IMR-90 (cell line): ENCODE measurements at places on chromosomes 4 and X. TPM values are rescaled to one million over a fixed set of nuclear protein-coding genes. Genes with fewer than 3 reads are reported as not detected.
A peak's percentile ranks its signal among the peaks of the same experiment; 100 is the strongest.

GRCh38 chr4:41571422-41571821 lies 33.5 kb downstream of the LIMCH1 start:
- DNase-seq, result no peak

GRCh38 chrX:276581-277201 lies 4.5 kb upstream of the PLCXD1 start:
- DNase-seq, result peak; percentile 76

RPL10 gene
- 1,582 and 1,900 TPM in 2 replicates for total RNA-seq

DNA sequence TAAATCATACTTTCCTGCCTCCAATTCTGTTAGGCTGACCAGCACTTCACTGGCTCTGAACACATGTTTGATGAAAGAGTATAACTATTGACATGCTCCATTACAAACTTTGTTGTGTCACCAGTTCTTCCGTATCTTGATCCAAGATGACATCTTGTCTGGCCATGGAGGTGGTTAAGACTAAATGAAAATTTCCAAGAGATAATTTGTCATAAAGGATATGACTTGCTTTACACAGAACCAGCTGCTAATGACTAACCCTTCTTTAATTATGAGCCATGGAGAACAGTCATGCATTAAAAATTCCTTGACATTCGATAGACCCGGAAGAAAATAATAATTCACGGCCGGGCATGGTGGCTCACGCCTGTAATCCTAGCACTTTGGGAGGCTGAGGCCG lies 17.7 kb upstream of the N4BP2 start:
- DNase-seq, result peak; percentile 50

KIAA1210 gene
- not detected in 2 replicates for total RNA-seq

DNA sequence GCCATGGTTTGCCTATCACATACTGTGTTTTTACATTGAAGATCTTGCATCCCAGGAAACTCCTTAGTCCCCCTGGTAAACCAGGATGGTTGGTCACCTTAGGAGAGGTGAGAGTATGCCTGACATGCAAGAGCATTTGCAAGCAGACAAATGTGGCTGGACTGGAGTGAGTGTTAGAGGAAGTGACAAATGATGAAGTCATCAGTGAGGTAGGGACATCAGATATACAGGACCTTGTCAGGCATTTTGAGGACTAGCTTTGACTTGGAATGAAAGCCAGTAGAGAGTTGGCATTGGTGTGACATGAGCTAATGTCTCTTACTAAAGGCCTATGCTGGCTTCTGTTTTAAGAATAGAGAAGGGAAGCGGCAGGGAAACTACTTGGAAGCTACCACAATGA lies 124.9 kb downstream of the FRMPD4 start:
- peak; percentile 6 for DNase-seq

- DNase-seq, result peak; percentile 41
Observed at GRCh38 chrX:2679534-2680485, 11.3 kb upstream of the CD99 start.

MSX1 gene
- 1.1 TPM in 2 replicates for total RNA-seq

DNA sequence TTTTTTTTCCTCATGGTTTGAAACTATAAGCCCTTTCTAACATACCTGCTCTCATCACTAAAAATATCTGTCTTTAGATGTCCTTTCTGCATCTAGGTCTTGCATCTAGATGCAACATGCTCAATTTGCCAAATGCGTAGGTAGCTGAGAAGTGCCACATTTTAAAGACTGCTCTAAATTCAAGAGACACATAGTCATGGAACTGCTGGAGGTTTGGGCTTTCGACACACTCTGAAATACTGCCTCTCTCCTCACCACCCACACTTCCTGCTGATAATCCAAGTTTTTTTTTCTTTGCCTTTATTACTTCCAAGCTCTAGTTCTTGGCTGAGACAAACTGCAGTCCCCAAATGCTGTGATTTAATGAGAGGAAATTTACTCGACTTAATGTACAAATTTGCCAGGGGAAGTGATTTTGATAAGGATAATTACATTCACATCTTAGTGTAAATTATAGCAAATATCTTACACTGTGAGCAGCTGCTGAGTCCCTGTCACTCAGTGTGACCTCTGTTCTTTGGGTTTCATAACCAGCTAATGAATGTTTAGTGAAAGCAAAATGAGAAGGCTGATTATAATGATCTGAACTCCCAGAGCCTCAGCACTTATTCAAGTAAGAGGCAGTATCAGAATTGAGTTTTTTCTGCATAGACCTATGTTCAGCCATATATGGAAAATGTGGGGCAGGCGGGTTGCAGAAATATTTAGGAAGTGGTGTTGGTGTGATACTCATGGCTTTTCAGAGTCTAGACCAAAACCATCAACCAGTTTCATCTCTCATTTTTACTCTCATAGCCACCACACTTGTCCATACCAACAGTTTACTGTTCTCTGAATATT lies 31.3 kb downstream of the DRD5 start:
- no peak for DNase-seq

- no peak for DNase-seq
Observed at GRCh38 chr4:83272900-83273299, 11.7 kb downstream of the COQ2 start.

DNA sequence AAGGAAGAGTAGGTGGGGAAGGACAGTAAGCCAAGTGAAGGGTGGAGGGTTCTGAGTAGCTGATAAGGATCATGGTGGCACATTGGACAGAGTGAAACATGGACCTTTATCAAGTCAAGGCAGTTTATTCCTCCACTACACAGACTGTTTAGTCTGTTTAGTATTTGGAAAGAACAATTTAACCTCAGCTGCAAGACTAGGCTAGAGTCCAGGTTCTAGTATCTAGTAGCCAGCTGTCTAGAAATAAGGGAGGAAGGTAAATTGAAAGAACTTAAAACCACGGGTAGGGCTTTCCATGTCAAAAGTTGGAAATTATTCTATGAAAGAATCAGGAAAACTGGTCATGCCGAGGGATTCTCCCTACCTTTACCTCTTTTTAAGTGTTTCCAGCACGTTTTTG lies 140.1 kb upstream of the MED14 start:
- DNase-seq, result peak; percentile 23

- no peak for DNase-seq
Observed at GRCh38 chrX:139720979-139721378, 13.0 kb upstream of the MCF2 start.

GRCh38 chrX:63702556-63702955 lies 82.5 kb downstream of the ARHGEF9 start:
- no peak for DNase-seq

PDGFC gene
- 90.7 and 105 TPM in 2 replicates for total RNA-seq

DNA sequence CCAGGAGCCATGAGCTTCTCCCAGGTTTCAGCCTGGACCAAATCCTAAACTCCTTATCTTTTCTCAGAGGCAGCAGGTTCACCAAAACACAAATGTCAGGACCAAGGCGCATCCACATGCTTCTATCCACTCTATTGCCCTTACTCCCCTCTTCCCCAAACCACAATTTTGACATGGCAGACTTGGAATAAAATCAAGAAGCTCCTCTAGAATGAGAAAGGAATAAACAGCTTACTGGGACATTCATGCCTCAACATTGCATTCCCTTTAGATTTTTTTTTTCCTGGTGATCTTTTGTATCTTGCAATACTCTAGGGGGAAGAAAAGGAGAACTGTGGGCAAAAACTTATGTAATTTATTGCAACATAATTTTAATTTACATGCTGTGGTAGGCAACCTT lies 119.1 kb downstream of the TSPAN5 start:
- DNase-seq, result no peak

EOLA2 gene
- total RNA-seq, result 22.5 and 23.7 TPM in 2 replicates

- no peak for DNase-seq
Observed at GRCh38 chr4:66273110-66273509, 602.8 kb upstream of the EPHA5 start.

GPC4 gene
- 0.54 and 0.56 TPM in 2 replicates for total RNA-seq

- peak; percentile 98 for DNase-seq
Observed at GRCh38 chr4:177485528-177485927, 43.3 kb upstream of the AGA start.

GRCh38 chr4:150419939-150420338 lies 162.0 kb upstream of the MAB21L2 start:
- DNase-seq, result no peak

DNA sequence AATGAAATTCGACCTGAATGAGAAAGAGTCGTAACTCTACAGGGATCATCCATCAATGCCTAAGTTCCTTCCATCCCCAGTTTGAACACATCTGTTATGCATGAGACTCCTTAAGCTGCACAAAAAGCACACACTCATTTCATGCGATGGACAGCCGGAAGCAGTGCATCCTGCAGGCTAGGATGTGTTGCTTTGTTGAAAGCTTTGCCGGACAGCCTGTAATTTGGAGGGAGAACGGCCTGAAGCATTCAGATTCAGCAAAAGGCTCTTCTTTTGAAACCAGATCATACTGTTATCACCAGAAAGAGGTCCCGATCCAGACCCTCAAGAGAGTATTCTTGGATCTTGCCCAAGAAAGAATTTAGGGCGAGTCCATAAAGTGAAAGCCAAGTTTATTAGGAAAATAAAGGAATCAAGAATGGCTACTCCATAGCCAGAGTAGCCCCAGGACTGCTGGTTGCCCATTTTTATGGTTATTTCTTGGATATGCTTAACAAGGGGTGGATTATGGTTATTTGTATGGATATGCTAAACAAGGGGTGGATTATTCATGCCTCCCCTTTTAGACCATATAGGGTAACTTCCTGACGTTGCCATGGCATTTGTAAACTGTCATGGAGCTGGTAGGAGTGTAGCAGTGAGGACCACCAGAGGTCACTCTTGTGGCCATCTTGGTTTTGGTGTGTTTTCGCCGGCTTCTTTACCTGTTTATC lies 48.1 kb upstream of the DHRSX start:
- no peak for DNase-seq

IL15 gene
- total RNA-seq, result 5.2 and 5.8 TPM in 2 replicates

GRCh38 chrX:134883137-134883700 lies 107.6 kb upstream of the SMIM10 start:
- DNase-seq, result no peak

DNA sequence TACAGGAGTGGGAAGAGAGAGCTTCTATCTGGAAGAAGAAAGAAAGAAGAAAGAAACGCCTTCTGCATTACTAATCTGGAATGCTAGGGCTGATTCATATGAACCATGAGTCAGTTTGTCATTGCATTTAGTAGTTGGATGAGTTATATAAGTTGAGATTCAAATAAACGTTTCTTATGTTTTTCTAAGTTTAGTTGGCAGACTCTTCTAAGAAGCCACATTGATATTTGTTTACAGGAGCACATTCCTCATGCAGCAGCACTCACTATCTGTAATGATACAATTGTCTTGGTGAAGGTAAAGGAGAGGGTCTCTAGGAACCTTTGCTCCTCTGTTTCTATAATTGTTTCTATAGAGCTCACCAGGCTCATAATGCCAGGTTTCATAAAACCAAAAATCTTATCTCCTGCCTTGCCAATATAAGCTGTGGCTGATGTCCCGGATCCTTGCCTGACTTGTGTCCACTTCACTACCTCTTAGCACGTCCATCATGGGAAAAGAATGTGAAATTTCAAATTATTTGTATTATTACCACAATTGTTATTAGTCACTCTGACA lies 39.5 kb downstream of the HOPX start:
- peak; percentile 98 for DNase-seq

PPEF1 gene
- total RNA-seq, result not detected in 2 replicates

DNA sequence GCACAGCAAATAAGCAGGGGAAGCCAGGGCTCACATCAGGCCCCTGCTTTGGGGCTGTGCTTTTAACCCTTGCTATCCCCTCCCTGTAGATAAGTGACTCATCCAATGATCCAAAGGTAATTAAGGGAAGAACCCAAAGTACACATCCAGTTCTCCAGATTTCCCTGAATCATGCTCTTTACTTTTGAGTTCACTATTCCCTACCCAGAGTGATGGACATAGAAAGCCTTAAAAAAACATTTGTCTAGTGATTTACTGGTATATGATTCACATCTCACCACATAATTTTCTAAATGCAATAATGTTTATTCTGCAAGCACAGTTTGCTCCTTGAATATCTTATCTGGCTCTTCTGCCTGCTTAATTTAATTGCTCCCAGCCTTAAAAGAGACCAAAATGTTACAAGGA lies 136.2 kb downstream of the PPP3CA start:
- DNase-seq, result peak; percentile 58

DNA sequence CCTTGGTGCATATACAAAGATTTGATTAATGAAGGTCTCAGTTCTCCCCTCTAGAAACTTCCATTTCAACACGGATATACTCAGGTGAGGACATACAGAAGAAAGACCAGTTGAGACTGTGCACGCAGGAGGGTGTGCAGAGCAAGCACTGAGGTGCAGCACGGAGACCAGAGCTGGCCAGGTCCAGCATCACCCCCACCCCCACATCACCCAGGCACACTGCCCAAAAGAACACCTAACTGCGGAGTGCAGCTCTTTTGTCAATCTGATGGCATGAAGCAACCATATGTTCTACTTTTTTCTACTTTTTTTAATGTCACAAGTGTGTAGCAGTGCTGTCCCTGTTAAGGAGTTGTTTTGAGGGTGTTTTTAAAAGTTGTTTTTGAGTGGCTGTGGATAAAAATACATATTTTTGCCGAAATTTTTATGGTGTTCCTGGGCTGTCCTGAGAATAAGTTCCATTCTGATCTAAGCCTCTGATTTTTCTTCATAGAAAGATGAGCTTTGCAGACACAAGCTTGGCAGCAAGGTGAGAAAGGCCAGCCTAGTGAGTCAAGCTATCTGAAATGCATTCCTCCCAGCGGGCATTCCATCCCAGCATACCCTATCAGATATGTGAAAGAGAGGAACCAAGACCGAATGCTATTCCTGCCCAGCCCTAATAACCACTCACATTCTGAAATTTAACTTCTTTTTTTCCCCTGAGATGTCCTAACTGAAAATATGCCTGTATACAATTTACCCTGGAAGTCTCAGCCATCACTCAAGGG lies 173.7 kb downstream of the PTTG2 start:
- no peak for DNase-seq

CLTRN gene
- under 0.01 TPM in 2 replicates for total RNA-seq

GRCh38 chr4:79604152-79604551 lies 196.1 kb upstream of the GK2 start:
- DNase-seq, result no peak

GRCh38 chrX:3262901-3263300 lies 83.6 kb downstream of the MXRA5 start:
- peak; percentile 90 for DNase-seq

- no peak for DNase-seq
Observed at GRCh38 chrX:152450076-152450475, 1.0 kb downstream of the GABRA3 start.

HMGN5 gene
- total RNA-seq, result 0.72 and 0.83 TPM in 2 replicates

- peak; percentile 70 for DNase-seq
Observed at GRCh38 chrX:45807572-45808425, 607.1 kb upstream of the DIPK2B start.
